Stimulated activated CD8-positive, alpha-beta memory T cell treated with anti-CD3 and anti-CD28 coated beads, Interleukin-4, amount 100 ng/mL, for 1 hour (primary cell): ENCODE measurements at places on chromosomes 7 and 10.

DNA sequence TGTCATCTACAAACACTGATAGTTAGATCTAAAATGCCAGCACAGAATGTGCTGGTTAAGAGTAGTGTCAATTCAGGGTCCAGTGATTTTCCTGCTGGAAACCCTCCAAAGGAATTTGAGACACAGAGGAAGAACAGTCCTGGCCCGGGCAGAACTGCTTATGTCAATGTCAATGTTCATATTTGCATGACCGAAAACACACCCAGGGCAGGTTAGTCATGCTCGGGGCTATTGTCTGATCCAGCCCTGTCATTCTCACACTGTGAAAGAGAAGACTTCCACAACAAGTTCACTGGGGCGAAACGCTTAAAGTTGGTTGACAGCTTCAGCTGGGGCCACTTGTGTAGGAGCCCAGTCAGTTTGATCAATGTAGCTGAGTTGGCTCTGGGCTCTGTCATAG is 139.3 kb downstream of the C1GALT1 start:
- DNase-seq, result no peak

DNA sequence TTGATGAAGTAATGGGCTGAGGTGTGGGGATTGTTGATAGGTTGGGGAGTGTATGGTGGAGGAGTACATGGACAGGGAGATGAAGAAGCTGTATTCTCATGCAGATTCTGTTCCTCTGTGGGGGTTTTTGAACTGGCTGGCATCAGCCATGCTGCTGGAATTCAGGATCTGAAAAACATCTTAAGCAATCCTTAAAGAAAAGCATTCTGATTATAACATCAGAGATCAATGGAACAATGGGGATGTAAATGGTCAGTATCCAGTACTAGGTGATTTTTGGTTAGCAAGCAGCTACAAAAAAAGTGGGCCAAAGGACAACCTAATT is 247.5 kb upstream of the GALNT17 start:
- no peak for DNase-seq

DNA sequence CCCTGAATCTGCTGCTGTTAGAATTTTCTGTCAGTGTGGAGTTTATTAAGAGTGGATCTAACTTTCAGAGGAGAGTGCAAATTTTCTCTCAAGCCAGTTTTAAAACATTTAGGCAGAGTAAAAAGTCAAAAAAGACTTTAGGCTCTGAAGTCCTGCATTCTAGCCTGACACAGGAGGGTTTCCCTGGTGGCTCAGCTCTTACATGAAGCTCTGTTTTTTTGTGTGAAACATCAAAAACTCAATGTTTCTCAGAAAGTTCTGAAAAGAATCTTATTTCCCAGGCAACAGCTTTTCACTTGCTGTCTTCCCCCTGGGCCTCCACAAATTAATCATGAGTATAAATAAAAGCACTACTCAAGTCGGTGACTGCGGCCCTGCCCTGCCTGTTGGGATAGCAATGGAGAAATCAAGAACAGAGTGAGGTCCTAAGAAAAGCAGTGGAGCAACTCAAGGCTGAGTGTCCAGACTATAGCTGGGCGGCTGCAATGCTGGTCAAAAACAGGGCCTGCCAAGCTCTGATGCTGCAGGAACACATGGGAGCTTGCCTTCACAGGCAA is 22.3 kb upstream of the WDR11 start:
- no peak for DNase-seq

DNA sequence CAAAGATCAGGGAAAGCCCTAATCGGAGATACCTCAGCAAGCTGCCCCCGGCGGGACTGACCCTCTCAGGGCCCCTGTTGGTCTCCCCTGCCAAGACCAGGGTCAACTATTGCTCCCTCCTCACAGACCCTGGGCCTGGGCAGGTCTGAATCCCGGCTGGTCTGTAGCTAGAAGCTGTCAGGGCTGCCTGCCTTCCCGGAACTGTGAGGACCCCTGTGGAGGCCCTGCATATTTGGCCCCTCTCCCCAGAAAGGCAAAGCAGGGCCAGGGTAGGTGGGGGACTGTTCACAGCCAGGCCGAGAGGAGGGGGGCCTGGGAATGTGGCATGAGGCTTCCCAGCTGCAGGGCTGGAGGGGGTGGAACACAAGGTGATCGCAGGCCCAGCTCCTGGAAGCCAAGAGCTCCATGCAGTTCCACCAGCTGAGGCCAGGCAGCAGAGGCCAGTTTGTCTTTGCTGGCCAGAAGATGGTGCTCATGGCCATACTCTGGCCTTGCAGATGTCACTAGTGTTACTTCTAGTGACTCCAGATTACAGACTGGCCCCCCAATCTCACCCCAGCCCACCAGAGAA is 24.1 kb downstream of the TBATA start:
- no peak for DNase-seq

DNA sequence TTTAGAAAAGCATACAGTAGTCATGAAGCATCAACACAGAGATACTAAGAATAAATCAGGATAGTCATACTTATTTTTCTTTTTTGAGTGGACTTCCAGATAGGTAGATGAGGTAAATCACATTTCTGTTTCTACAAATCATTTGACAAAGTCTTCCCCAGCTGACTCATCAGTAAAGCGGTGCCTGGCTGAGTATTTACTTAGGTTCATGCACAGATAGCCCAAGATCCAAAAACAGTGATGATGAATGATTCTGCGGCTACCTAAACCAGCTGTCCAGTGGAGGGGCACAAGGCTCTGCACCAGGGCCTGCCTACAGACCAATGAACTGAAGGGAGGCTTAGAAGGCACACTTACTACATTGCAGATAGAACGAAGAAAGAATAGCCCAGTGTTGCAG is 113.1 kb downstream of the PARP12 start:
- no peak for DNase-seq

DNA sequence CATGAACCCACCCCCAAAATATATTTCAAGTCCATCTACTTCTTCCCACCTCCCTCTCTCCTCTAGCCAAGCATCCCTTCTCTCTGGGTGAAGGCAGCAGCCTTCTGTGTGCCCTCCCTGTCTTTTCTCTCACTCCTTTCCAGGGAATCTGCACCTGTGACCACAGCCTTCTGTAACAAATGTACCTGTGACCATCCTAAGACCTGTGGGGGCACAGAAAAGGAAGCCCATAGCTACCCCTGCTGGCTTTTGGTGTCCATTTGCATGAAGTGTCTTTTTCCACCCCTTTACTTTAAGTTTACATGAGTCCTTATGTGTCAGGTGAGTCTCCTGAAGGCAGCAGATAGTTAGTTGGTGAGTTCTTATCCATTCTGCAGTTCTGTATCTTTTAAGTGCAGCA is 2.0 kb upstream of the TBXAS1 start:
- DNase-seq, result no peak

- no peak for DNase-seq
These were observed 149.9 kb downstream of the NEURL1 start for GRCh38 chr10:103643381-103643780.

DNA sequence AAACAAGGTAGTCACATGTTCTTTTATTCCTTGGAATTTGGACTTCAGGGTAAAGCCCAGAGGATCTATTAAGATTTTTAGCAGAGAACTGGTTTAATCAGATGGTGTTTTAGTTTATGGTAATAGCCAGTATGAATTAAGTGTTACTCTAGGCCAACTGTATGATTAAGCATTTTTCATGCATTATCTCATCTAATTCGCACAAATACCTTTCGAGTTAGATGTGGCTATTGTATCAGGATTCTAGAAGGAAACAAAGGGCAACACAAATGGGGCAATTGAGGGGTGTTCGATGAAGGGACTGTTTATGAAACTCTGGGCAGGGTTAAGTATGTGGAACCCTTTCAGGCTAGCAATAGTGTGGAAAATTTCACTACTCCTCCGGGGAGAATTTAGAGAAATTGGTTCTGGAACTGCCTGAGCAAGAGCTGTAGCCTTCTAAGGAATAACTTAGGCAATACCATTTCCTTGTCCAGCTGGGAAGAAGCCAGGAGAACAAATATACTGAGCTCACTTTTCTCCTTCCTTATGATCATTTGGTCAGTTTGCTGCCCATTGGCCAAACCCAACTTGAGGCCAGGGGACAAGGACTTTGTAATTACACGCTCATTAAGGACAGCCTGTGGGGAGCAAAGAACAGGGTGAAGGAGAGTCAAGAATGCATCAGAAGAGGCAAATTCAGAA is 319.0 kb upstream of the FZD1 start:
- DNase-seq, result no peak

- no peak for DNase-seq
These were observed 9.9 kb downstream of the CNNM1 start for GRCh38 chr10:99339077-99339476.
